Stimulated activated effector memory CD8-positive, alpha-beta T cell treated with anti-CD3 and anti-CD28 coated beads, Interleukin-12 subunit alpha, Interleukin-12 subunit beta, amount 100 ng/mL, for 72 hours (primary cell): ENCODE measurements at places on chromosomes 16 and 17.

GRCh38 chr17:42251115-42251514 is 25.1 kb downstream of the STAT5B start:
- DNase-seq: no peak

DNA sequence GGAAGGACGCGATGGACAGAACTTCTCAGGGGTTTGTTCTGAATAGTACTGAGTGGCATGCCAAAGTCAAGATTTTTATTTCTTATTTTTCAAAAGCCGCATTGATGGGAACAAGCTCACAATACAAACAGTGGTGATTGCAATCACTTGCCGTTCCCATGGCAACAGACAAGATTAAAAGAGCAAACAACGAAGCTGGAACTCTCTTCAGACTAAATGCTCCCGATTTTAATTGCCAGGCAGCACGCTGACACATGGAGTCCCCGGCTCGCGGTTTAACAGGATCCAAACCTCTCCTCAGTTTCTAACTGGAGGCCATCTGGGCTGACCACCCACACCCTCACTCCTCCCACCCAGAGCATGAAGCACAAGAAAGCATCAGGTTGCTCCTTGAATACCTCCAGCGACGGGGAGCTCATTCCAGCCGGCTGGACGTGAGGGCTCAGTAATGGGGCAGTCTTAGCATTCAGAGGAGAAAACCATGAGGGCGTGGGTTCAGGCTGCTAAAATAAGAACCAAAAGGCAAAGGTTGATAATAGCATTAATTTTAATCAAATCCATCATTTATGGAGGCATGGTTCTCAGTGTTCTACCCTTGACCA is 41.5 kb downstream of the AIPL1 start:
- no peak for DNase-seq

GRCh38 chr16:66746682-66747081 is 4.7 kb downstream of the DYNC1LI2 start:
- peak; percentile 76 for DNase-seq

- no peak for DNase-seq
Observed at GRCh38 chr17:74480290-74480689, 13.9 kb downstream of the CD300A start.

DNA sequence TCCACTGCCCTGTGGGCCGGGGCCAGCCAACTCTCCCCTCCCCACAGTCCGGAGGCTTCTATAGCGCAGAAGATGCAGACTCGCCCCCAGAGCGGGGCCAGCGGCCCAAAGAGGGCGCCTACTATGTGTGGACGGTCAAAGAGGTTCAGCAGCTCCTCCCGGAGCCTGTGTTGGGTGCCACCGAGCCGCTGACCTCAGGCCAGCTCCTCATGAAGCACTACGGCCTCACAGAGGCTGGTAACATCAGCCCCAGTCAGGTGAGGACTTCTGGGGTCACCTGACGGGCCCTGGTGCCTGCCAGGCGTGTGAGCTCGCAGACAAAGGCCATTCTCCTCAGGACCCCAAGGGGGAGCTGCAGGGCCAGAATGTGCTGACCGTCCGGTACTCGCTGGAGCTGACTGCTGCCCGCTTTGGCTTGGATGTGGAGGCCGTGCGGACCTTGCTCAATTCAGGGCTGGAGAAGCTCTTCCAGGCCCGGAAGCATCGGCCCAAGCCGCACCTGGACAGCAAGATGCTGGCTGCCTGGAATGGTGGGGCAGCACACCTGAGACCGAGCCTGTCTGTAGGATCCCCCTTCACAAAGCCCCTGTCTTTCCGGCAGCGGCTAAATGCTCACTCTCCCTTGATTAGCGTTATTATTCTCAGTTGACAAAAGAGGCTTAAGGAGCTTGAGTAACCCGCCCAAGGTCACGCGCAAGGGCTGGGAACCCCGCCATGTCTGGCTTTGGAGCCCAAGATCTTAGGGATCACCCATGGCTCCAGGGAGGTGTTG is 3.9 kb downstream of the SPATA20 start:
- no peak for DNase-seq

- DNase-seq: no peak
Observed at GRCh38 chr17:6471531-6472465, 27.5 kb downstream of the PIMREG start.

GRCh38 chr16:1450218-1450617 is 5.9 kb upstream of the CCDC154 start:
- no peak for DNase-seq

GRCh38 chr17:66494023-66494803 is 191.8 kb downstream of the PRKCA start:
- no peak for DNase-seq

DNA sequence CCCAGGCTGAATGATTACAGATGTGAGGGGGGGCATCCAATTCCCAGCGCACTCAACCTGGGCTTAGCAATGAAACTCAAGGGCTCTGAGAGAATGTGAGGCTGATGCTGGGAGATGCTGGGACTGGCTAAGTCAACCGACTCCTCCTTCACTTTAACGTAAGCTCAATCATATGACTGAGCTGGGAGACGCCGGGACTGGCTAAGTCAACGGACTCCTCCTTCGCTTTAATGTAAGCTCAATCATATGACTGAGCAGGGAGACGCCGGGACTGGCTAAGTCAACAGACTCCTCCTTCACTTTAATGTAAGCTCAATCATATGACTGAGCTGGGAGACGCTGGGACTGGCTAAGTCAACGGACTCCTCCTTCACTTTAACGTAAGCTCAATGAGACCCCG is 179.4 kb downstream of the VPS53 start:
- no peak for DNase-seq

DNA sequence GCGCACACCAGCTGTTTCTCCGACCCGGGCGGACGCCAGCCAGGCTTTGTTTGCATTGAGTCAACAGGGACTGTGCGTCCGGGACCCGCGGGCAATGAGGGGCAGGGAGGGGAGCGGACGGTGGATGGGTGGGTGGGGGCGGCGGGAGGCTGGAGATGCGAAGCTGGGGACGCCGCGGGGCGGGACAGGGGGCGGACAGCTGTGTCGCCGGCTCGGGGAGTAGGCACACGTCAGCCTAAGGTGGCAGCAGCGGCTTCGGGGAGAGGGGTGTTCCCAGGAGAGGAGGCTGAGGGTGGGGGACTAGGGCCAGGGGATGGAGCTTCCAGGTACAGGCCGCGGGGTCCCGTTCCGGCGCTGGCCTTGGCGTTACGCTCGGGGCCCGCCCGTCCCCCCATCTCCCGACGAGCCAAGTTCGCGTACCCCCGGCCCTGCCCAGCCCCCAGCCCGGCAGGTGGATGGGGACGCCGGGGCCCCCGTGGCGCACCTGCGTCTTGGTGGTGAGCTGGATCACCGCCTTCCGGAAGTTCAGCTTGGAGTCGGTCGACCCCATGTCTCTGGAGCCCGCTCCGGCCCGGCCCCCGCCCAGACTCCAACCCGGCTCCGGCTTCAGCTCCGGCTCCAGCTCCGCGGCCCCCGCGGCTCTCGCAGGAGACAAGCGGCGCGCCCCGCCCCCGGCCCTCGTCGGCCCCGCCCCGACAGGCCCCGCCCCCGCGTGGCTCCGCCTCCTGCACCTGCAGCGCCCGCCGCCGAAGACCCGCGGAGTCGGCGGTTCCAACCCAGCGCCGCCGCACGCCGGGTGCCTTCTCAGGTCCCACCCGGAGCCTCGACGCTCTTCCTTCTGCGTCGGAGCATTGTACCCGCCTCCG is at the start of gene HID1:
HID1 (minus strand) TSS at position 653 of the 866 bp plus-strand sequence; CDS start at position 550, 103 bp downstream.
- DNase-seq: peak; percentile 76

DNA sequence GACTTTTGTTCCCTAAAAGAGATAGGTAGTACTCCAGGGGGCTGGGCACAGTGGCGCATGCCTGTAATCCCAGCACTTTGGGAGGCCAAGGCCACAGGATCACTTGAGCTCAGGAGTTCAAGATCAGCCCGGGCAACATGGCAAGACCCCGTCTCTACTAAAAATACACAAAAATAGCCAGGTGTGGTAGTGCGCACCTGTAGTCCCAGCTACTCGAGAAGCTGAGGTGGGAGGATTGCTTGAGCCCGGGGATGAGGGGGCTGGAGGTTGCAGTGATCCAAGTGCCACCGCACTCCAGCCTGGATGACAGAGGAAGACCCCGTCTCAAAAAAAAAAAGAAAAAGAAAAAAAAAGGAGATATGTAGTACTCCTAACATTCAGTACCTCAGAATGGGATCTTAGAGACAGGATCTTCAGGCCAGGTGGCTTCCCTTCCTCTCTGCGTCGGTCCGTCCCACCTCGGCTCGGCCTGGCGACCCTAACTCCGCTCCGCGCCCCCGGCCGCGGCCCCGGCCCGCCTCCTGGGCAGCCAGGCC is 89.6 kb downstream of the CDC27 start:
- DNase-seq: no peak

DNA sequence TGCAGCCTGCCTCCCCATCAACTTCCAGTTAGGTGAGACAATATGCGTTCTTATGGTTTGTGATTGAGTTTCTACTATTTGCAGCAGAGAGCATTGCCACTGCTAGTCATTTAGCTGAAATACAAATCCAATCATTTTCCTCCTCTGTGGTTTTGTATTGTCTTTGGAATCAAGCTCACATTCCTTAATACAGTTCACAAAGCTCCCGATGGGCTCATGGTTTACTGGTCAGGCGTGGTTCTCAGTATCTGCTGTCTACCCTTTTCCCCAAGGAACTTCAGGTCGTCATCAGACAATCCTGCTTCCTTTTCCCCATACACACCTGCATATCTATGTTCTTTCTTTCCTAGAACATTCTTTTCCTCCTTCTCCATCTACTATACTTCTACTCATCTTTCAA is 69.6 kb upstream of the GAS7 start:
- no peak for DNase-seq

- no peak for DNase-seq
Observed at GRCh38 chr17:73895157-73895556, 250.9 kb upstream of the SDK2 start.

GRCh38 chr16:6193718-6194117 is 1096.1 kb upstream of the EEF2KMT start:
- DNase-seq: no peak

- peak; percentile 79 for DNase-seq
Observed at GRCh38 chr16:87897521-87898505, 28.5 kb upstream of the SLC7A5 start.

GRCh38 chr16:74577882-74578366 is 29.0 kb downstream of the GLG1 start:
- DNase-seq: no peak

GRCh38 chr16:4564661-4565267 is 8.6 kb downstream of the C16orf96 start:
- DNase-seq: no peak

DNA sequence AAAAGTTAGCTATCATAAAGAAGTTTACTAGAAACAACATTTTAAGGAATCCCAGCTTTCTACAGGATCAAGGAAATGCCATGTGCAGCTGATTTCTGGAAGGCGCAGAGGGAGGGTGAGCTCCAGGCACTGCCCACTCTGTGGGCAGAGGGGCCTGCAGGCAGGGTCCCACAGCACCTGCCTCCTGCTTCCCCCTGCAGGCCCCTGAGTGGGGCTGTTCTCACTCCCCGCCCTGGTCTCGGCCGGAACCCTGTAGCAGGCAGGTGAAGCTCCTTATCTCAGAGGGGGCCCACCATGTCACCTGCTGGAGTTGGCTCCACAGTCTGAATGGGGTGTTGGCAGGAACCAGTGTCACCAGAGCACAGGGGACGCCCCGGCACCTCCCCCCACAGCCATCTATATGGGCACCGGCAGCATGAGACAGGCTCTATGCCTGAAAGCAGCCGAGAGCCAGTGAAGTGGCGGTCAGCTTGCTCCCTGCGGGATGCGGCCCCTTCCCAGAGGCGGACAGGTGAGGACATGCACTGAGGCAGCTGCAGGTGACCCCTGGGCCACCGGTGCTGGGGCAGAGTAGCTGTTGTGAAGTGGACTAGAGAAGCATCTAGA is 47.6 kb upstream of the FASN start:
- DNase-seq: no peak
